ENCODE measurements at places on chromosomes 7 and 10. TPM values are rescaled to one million over a fixed set of nuclear protein-coding genes. Genes with fewer than 3 reads are reported as not detected.

Gene OR2A25
- total RNA-seq = not detected

DNA sequence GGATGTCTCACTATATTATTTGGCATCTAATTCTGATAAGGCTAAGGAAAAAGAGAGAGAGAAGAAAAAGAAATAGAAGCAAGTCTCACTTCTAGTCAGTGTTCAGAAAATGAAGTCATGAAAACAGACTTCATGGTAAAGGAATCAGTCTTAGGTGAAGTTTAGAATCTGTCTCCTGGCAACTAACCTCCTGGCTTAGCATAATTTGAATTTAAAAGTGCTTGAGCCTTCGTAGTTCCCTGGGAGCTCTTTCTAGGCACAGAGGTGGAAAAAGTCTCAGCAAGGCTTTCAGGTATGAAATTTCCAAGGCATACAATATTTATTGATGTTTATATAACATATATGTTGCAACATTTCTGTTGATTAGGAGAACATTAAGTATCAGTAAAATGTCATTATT lies 10.4 kb downstream of the CHRM2 start:
- DNase-seq = no peak

DNA sequence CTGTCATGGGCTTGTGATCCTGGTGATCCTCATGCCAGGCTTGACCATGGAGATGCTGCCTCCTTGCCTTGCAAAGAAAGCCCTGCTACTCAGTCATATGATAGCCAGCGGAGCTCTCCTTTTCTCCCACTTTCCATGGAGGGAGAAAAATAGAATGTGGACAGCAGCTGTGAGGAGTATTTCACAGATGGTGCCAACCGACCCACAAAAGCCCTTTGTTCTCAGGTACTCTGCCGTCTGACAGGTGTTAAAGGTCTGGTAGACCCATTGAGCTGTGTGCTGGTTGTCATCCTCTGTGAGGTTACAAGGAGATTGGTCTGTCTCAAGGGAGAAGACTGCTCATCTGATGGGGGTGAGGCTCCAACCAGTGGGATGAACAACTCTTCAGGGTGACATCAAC lies 29.5 kb upstream of the COBL start:
- no peak for DNase-seq

Gene CRYGN
- total RNA-seq = 1.6 TPM

DNA sequence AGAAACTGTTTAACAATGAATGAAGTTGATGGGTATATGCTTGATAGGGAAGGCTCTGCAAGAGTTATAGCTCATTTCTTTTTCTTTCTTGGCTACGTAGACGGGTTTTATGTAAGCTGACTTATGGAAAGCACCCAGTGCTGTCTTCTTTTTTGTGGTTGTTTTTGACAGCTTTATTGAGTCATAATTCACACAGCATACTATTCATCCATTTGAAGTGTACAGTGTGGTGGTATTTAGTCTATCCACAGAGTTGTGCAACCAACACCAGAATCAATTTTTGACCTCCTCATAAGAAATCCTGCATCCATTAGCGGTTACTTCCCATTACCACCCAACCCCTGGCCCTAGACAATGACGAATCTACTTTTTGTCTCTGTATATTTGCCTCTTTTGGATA lies 240.6 kb upstream of the KIAA1217 start:
- no peak for DNase-seq

GRCh38 chr7:38674513-38674912 lies 43.3 kb upstream of the AMPH start:
- no peak for DNase-seq

DNA sequence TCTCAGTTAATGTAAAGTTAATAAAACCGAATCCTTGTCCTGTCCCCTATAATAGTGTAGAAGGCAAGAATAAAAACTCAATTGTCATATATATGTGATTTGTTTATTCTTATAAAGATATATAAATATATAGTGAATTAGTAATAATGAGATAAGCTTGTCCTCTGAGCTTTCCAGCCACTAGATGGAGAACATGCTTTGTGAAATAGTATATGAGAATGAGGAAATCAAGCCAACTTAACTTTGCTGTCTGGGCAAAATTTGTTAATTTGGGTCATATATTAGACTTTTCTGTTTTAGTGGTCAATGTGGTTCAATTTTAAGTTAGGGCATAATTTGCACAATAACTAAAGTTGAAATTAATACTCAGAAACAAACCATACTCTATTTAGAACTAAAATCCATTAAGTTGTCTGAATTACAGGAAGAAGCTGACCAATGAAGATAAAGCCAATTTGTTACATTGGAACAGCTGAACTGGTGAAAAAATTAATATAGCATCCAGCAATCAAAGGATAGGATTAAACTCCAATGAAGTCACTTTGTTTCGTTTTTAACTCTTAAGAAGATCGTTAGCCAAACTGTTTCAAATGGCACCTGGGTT lies 595.0 kb downstream of the ARL4A start:
- no peak for DNase-seq

Gene DYNC1I1
- 3.3 TPM for total RNA-seq

DNA sequence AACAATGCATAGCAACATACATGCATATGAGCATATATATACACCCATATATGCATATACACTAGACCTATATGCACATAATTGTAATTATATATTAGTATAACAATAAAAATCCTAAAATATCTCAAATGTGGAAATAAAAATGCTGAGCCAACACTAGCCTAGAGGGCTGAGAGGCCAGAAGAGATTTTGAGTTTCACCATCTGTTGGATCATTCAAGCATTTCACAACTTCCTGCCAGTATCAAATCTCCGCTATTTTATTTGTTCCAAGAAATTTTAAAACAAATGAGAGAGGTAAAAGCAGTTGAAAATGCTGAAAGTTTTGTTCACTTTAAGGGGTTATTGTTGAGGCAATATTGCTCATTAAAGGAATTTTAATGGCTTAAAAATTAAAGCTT lies 187.0 kb downstream of the PCDH15 start:
- no peak for DNase-seq
